ENCODE measurements at places on chromosomes 1 and 21. TPM values are rescaled to one million over a fixed set of nuclear protein-coding genes. Genes with fewer than 3 reads are reported as not detected.

Gene NEGR1
- 0.31 TPM for total RNA-seq

Gene SYT6
- under 0.01 TPM for total RNA-seq

Gene PCP4L1
- total RNA-seq = not detected

Gene DISC1
- 17.2 TPM for total RNA-seq

Gene IFNLR1
- total RNA-seq = 1.6 TPM

Gene HIVEP3
- total RNA-seq = 3.9 TPM

Gene FMN2
- not detected for total RNA-seq

Gene LRRC38
- total RNA-seq = not detected

Gene MX2
- total RNA-seq = 32.6 TPM

Gene FCRL5
- total RNA-seq = 6.6 TPM

Gene KCNH1
- not detected for total RNA-seq

Gene TSSK3
- not detected for total RNA-seq

Gene ADSS2
- total RNA-seq = 40.6 TPM

Gene CYP4X1
- not detected for total RNA-seq

Gene PTPN7
- 51.7 TPM for total RNA-seq

Gene STUM
- not detected for total RNA-seq

Gene SAMD11
- total RNA-seq = not detected

Gene CR1L
- total RNA-seq = 0.21 TPM

Gene REG4
- 0.52 TPM for total RNA-seq

Gene CYP4A11
- not detected for total RNA-seq

Gene SPRR1B
- not detected for total RNA-seq

Gene STPG1
- total RNA-seq = 1.6 TPM

Gene FALEC
- total RNA-seq = not detected

Gene ARMH1
- total RNA-seq = 30.0 TPM

Gene ITGB2
- 761 TPM for total RNA-seq

Gene FCRL2
- total RNA-seq = 4.0 TPM

Gene RNU1-1
- total RNA-seq = under 0.01 TPM

Gene SV2A
- 0.73 TPM for total RNA-seq

Gene ZNHIT6
- 8.6 TPM for total RNA-seq

Gene UBE4B
- total RNA-seq = 26.7 TPM

Gene PTGFR
- total RNA-seq = under 0.01 TPM

Gene AMPD1
- total RNA-seq = not detected

Gene BTBD19
- 8.7 TPM for total RNA-seq

Gene STK40
- 16.9 TPM for total RNA-seq

Gene KRTAP21-1
- not detected for total RNA-seq

Gene MROH9
- under 0.01 TPM for total RNA-seq

Gene SH3BGR
- not detected for total RNA-seq

Gene NMNAT2
- not detected for total RNA-seq

Gene MED8
- 21.6 TPM for total RNA-seq

Gene CYP4Z1
- total RNA-seq = not detected

Gene PTPRC
- 1,024 TPM for total RNA-seq

Gene KLHDC8A
- total RNA-seq = 0.21 TPM

Gene CRP
- 0.42 TPM for total RNA-seq

Gene ILDR2
- 1.5 TPM for total RNA-seq

Gene SPATA17
- under 0.01 TPM for total RNA-seq

Gene PLXNA2
- 2.6 TPM for total RNA-seq

Gene NPPA
- total RNA-seq = not detected

Gene IGSF3
- 0.21 TPM for total RNA-seq

Gene HES5
- total RNA-seq = not detected

Gene GNPAT
- total RNA-seq = 17.8 TPM

Gene FABP3
- total RNA-seq = not detected

Gene EXTL1
- under 0.01 TPM for total RNA-seq

Gene FLG2
- not detected for total RNA-seq

Data from mononuclear cell (primary cell).